Hematopoietic multipotent progenitor cell (in vitro differentiated cells): ENCODE measurements at places on chromosomes 6 and 20. TPM values are rescaled to one million over a fixed set of nuclear protein-coding genes. Genes with fewer than 3 reads are reported as not detected.

Gene PCSK2
- under 0.01 TPM for total RNA-seq

Gene ZNF76
- 51.2 TPM for total RNA-seq

Gene LZTS3
- total RNA-seq = 9.4 TPM

Gene PLCB1
- total RNA-seq = 20.7 TPM

Gene HTR1B
- total RNA-seq = 2.2 TPM

Gene BNIP5
- total RNA-seq = not detected

Gene CST4
- not detected for total RNA-seq

Gene FIG4
- 8.3 TPM for total RNA-seq

Gene UBE2C
- 3.8 TPM for total RNA-seq

Gene GNAS-AS1
- total RNA-seq = under 0.01 TPM

Gene ERVFRD-1
- total RNA-seq = under 0.01 TPM

Gene PLN
- total RNA-seq = not detected

Gene JPH2
- total RNA-seq = under 0.01 TPM

Gene ASIP
- not detected for total RNA-seq

Gene HLA-DQB1
- total RNA-seq = 2.7 TPM

Gene BPIFB1
- total RNA-seq = not detected

Gene PNLDC1
- total RNA-seq = not detected

Gene DYNLT2
- total RNA-seq = 2.7 TPM

Gene SRMS
- total RNA-seq = not detected

Gene CNR1
- under 0.01 TPM for total RNA-seq

Gene OR2B6
- 0.81 TPM for total RNA-seq

Gene ABCF1
- 40.7 TPM for total RNA-seq

Gene C6orf132
- total RNA-seq = under 0.01 TPM

Gene RAB32
- total RNA-seq = 33.1 TPM

Gene CST5
- not detected for total RNA-seq

Gene NKAIN4
- total RNA-seq = not detected

Gene TSBP1
- total RNA-seq = not detected

Gene CALHM4
- not detected for total RNA-seq

Gene CD24
- 3.5 TPM for total RNA-seq

Gene LPA
- not detected for total RNA-seq

Gene ACOT13
- total RNA-seq = 3.8 TPM

Gene SEMG1
- total RNA-seq = not detected
